Activated CD8-positive, alpha-beta memory T cell treated with anti-CD3 and anti-CD28 coated beads for 36 hours (primary cell): ENCODE measurements at places on chromosomes 5 and 9. TPM values are rescaled to one million over a fixed set of nuclear protein-coding genes. Genes with fewer than 3 reads are reported as not detected.

Gene DMRT3
- total RNA-seq = not detected

Gene GDA
- total RNA-seq = not detected

Gene CA9
- 6.2 TPM for total RNA-seq

Gene ST6GALNAC4
- 44.1 TPM for total RNA-seq
